ENCODE measurements at places on chromosomes 11 and 22.

GRCh38 chr22:25402501-25403283 is 161.8 kb upstream of the GRK3 start:
- no peak for DNase-seq

GRCh38 chr11:119218141-119218878 is 12.2 kb downstream of the CBL start:
- peak; percentile 19 for DNase-seq

DNA sequence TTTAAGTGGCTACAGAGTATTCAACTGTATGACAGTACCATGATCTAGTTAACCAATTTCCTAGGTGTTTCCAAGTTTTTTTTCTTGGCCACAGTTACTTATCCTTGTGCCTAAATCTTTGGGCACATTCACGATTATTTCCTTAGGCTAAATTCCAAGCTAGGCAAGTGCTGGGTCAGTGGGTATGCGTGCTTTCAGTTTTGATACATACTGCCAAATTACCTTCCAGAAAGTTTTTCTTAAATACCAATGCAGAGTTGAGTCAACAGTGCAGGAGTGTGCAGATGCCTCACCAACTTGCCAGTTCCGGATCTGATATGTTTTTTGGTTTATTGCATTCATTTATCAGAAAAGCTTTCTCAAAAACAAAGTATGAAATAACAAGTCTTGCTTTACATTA is 67.9 kb upstream of the OR4B1 start:
- DNase-seq: no peak

GRCh38 chr11:116336540-116336939 is 436.2 kb downstream of the BUD13 start:
- DNase-seq: no peak

DNA sequence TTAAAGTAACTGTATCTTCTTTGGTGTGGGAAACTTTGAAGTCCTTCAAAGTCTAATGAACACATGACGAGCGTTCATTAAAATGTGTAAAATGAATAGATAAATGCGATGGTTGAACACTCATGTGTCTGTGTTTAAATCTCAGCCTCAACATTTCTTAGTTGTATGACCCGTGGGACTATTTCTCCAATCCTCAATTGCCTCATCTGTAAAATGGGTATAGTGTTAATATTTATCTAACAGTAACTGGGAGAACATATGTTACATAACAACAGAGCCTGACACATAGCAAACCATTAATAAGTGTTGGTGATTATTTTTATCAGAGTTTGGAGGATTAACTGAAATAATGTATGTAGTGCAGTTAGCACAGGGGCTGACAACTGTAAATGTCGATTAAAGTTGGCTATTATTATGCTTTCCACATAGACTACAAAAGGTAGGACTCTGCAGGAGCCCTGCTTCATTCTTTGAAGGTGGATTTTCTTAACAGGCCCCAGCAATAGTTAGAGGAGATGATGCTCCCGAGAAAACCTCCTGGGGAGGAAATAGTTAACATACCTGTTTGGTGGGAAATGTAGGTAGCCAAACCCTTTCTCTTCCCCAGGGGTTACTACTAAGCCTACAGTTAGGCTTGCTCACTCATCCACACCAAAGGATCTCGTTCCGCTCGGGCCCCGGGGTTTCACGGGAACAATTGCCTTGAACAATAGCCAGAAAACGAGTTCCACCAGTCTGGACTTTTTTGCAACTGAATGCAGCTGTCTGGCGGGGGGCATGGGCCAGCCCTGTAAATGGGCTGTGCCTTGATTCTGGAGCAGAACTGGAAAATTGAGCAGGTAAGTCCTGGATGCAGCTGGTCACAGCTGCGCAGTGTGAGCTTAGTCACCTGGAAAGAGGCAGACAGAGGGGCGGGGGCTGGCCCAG is 133.4 kb downstream of the DBX1 start:
- DNase-seq: no peak

- DNase-seq: no peak
Measured at GRCh38 chr11:58318532-58318931, 40.3 kb downstream of the OR5B17 start.

- no peak for DNase-seq
Measured at GRCh38 chr11:127464325-127464724, 463.8 kb upstream of the KIRREL3 start.

GRCh38 chr11:87097582-87097981 is 59.8 kb downstream of the TMEM135 start:
- peak; percentile 42 for DNase-seq

DNA sequence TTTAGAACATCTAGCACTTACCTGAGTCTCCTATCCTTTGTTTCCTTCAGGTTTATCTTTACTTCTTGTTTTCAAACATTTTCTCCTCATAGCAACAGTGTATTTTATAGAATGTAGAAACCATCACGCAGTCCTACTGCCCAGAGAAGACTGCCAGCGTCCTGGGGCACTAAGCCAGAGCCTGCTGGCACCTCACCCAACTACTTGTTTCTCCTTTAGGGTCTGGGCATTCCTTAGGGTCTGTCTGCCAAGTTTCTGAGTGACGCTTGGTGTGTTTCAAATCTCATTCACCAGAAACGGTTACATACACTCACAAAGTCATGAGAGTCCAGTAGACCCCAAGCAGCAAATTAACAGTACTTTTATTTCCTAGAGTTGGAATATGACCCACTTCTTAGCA is 49.6 kb upstream of the SLC25A1 start:
- DNase-seq: no peak

GRCh38 chr22:41222846-41223507 is 17.8 kb downstream of the CHADL start:
- no peak for DNase-seq

- DNase-seq: no peak
Measured at GRCh38 chr11:64144587-64145472, 21.1 kb downstream of the MACROD1 start.

- no peak for DNase-seq
Measured at GRCh38 chr22:26174280-26174679, 5.0 kb downstream of the SEZ6L start.

GRCh38 chr11:102680945-102681344 is 24.6 kb downstream of the MMP27 start:
- no peak for DNase-seq

DNA sequence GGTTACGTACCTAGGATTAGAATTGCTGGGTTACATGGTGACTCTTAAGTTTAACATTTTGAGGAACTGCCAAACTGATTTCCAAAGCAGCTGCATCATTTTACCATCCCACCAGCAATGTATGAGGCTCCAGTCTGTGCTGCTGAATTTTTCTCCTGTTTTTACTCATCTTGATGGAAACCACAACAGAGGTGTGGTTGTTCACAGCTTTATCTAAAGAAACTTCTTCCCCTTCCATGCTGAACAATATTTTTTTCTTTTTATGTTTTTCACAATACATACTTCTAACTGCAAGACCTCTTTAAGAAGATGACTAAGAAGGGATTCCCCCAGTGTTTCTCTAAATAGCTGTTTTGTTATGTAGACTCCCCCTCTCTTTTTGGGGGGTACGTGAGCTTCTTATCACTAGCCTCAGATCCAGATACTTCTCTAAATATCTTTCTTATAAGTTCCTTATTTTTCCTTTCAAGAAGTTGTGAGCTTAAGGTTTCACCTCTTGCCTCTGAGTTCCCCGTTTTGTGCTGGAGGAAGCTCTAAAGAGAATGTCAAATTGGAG is 24.0 kb downstream of the TCP11L1 start:
- DNase-seq: no peak

DNA sequence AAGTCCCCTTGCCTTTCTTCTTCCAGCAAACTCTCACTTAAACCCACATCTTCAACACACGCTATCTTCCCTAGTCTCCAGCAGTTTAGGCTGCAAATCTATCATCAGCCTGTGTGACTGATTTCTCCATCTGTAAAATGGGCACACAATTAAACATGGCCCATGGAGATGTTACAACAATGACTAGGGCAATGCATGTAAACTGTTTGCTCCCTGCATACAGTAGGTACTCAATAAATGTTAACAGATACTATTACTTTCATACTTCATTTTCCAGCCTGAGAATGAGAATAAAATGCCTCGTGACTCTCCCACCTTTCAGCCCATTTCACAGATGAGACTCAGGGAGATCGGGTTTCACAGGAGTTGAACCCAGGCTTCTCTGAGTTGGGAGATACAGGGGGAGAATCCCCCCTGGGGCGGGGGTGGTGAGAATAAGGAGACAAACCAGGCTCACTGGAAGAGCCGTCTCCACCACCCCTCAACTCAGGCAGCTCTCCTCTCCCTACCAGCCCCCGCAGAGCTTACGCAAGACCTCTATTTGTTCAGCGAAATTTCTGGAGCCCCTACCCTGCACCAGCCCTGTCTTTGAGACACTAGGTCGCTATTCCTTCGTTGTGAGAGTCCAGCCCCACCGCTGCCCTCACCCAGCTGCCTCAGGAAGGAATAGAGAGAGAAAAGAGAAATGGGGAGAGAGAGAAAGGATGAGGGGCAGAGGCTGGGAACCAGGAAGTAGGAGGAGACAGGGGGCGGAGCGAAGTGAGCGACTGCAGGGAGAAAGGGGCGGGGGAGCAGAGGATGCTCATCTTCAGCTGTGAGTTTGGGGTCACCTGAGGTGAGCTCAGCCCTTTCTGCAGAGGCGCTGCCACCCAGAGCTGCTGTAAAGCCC is 42.1 kb upstream of the KLHL35 start:
- DNase-seq: peak; percentile 75

- no peak for DNase-seq
Measured at GRCh38 chr11:110125632-110126031, 32.4 kb downstream of the ZC3H12C start.

All from activated T-cell treated with anti-CD3 and anti-CD28 coated beads, Interleukin-2, amount 50 U/mL, for 48 hours (primary cell).